Adrenal gland (tissue), 19 donors: ENCODE measurements at places on chromosomes 6 and 20. TPM values are rescaled to one million over a fixed set of nuclear protein-coding genes. Genes with fewer than 3 reads are reported as not detected.

DNA sequence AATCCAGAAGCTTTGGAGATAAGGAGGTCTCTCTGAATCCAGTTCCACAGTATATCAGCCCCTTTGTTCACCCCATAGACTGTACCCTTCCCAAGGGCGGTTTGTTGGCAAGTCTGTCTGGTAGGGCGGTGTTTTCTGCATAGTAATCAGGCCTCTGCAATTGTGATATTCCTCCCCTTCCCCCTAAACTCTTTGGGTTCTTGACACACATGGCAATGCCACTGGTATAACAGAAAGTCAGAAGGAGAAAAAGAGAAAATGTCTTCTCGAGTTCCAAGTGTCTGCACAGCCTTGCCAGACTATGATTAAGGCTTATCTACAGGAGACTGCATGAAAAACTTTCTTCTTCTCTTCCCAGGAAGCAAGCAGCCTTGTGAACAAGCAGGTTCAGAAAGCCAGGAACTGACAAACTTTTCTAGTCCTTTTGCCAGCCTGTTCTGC, 45.6 kb downstream of the FOXO3 start:
- DNase-seq: no peak

FBXO5 gene
- 5.3 TPM for polyA plus RNA-seq

- no peak for DNase-seq
These were observed 121.3 kb downstream of the VEGFA start for GRCh38 chr6:43891072-43891870.

SNRPB gene
- 109 TPM for polyA plus RNA-seq

DNA sequence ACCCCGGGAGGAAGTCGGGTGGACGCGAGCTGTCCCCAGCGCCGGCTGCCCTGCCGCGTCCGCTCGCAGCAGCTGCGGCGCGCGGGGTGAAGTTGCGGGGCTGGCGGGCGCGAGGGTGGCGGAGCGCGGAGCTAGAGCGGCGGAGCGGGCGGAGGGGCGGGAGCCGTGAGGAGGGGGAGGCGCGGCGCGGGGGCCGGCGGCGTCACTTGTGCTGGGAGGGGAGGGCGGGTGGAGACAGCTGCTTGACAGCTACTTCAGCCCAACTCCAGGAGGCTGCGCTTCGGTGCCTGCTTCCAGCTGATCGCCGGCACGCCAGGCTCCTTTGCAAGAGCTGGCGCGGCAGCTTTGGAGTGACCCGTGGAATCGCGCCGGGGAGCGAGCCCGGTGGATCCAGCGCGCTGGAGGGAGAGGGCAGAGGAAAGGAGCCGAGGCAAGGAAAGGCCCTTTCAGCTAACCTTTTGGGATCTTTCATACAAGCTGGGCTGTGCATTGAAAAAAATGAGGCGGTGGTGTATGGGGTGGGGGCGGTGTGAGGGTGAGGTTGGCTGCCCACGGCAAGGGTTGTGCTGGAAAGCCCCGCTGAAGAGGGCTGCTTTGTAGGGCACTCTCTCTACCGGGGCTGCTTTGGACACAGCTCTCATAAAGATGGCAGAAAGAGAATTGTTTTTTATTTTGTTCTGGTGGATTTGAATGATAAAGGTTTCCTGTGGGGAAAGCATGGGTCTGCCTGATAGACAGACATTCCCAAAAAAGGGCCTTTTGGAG, 24.6 kb downstream of the RIPOR2 start:
- peak; percentile 81 for DNase-seq

- peak; percentile 31 for DNase-seq
These were observed 2.6 kb downstream of the UBE2V1 start for GRCh38 chr20:50110141-50111047.

WFDC10B gene
- polyA plus RNA-seq: not detected

- DNase-seq: no peak
These were observed 161.0 kb upstream of the ATXN1 start for GRCh38 chr6:16922282-16922681.

DNA sequence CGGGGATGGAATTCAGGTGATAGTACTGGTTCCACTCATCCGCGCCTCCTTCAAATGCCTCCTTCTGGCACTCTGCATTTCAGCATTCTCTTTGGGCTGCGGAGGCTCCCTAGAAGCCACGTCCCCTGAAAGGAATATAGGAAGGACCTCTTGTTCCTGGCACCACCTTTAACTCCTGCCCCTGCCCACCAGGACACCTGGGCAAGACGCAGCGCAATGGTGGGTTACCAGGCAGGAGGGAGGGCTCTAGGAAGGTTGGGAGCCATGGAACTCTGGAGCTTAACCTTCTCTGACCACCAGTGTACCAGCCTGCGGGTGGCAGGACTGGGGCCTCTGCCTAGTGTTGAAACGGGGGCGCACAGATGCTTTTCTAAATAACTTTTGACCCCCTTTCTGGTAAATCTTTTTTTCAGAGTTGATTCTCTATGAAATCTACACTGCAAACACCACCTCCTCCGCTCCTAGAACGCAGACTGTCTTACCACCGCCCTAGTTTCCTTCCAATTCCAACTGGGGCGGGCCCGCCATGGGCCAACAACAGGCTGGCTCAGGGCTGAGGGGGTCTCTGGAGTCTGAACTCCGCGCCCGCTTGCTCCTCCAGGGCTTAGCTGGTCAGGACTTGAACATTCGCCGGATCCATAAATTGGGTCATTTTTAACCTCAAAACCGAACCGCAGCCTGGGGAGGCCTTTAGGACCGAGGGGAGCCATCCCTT, 871 bp upstream of the SYNDIG1 start:
- DNase-seq: no peak

KCNB1 gene
- 1.3 TPM for polyA plus RNA-seq

- DNase-seq: no peak
These were observed 71.0 kb upstream of the SLC22A16 start for GRCh38 chr6:110547266-110547964.

DNA sequence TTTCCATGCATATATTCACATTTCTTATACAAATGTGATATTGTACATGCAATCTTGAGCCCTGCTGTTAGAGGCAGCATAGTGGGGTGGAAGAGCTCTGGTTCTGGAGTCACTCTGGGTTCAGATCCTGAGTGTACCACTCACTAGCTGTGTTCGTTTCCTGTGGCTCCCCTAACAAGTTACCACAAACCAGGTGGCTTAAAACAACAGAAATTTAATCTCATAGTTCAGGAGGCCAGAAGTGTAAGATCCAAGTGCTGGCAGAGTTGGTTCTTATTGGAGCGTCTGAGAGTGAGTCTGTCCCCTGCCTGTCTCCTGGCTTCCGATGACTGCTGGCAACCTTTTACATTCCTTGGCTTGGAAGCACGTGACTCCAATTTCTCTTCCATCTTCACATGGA, 115.6 kb downstream of the MAP3K7 start:
- no peak for DNase-seq

DNA sequence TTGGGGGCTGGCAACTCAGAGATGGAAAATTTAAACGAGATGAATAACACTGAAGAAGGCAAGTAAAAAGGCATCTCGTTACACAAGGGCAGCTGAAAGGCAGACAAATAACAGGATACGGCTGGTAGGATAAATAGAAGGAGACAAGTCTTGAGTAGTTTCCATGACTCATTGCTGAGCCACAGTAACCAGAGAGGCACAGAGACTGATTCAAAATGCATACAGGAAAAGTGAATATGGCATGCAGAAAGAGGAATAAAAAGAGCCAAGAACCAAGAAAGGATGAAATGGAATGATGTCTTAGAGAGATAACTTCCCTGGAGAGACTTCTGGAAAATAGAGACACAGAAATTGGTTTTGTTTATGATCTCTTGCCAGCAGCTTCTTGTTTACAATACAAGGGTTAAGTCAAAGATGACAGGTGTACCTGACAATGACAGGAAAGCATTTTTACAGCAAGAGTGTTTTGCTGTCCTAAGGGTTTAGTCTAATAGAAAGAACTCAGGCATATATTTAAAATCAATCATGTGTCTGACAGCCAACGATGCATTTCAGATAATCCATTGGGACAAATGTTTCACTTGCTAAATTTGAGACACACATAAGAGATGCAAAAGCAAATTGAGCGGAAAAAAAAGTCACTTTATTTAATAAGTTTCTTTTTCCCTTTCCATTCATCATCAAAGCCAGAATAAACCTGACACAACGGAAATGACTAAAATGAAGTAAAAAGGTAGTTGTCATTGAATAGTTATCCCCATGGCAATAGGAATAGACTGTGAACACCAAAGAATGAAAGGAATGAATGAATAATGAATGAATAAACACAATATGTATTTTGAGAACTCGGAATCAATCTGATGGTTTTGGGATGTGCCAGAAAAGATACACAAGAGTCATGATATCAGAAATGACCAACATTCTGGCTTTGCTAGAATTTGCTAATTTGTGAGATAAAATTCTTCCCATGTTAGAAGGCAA, 68.0 kb upstream of the KCNQ5 start:
- DNase-seq: no peak

GRCh38 chr20:37669062-37669772, 24.6 kb upstream of the CTNNBL1 start:
- DNase-seq: no peak

DNA sequence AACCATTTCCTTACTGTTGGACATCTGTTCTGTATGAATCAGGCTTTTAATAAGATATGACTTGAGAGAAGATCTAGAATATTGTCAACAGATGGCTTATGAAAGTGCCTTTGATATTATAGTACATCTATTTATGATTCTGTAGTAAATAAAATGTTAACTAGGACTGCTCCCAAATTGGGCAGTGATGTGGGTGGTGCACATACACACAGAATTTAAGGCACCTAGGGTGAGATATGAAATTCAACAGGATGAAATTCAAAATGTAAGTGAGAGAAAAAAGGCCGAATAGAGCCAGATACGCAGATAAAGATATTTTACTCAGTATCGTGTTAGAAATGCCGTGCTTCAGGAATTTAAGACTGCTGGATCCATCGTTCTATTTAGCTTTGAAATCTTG, 26.3 kb downstream of the FAM50B start:
- DNase-seq: no peak

DNA sequence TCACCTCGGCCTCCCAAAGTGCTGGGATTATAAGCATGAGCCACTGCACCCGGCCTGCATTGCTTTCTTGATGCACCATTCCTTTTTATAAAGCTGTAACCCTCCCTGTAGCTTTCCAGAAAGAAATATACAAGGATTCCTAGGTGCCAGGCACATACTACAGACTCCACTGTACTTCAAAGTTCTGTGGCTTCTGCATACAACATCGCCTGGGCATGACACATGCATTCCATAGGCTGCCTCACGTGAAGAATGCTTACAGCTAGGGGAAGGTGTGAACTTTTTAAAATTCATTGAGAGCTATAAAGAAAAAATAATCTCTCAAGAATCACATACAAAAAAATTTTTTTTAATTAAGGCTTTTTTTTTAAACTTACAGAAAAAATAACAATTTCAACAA, 50.2 kb downstream of the TRAM2 start:
- no peak for DNase-seq

GRCh38 chr6:109672175-109672574, 18.8 kb downstream of the AK9 start:
- DNase-seq: no peak

MTFR2 gene
- 0.82 TPM for polyA plus RNA-seq

TINAG gene
- not detected for polyA plus RNA-seq

DNA sequence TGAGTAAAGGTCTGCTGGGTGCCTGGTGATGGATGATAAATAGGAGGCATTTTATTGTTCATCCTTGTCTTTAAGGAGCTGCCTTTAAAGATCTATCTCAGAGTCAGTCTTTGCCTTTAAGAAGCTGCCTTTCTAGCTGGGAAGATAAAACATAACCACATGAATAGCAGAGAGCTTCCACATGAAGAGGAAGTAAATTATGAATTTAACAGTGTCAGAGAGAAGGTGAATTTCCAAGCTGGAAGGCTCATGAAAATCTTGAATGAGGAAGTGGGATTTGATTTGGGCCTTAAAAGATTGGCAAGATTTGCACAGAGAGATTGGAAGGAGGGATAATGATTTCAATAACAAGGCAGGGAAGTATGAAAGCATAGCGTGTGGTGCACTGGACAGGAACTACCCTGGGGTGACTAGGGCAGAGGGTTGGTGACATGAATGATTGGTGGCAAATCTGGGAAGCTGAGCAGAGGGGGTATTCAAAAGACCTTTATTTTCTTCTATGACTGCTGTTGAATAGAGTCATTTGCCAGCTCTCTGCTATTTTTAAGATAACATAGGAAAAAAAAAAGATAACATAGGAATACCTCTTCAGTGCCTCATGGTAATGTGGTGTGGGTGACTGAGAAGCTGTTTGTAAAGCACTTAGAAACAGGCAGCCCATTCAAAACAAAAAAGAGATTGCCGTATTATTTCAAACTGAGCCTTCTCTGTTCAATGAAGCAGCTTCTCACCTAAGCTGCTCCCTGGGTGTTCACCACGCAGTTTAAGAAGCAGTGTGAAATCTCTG, 591.6 kb downstream of the PKHD1 start:
- no peak for DNase-seq

DNA sequence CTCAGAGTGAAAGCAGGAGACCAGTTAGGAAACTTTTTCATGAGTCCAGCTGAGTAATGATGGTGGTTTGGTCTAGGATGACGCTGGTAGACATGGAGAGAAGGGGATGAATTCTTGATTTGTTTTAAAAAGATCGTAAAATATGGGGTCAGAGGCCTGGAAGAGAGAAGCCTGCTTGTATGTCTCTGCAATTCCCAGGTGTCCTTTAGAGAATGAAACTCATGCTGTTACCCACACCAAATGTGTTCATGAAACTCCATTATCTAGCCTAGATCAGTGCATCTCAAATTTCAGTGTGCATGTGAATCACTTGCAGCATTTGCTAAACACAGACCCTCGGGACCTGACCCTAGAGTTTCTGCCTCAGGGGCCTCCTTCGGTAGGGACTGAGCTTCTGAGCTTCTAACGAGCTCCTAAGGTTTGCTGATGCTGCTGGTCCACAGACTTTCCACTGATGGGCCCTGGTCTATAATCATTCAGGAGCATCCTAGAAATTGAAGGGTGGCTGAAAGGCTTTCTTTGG, 302.0 kb upstream of the PLCB4 start:
- DNase-seq: no peak

TP53TG5 gene
- not detected for polyA plus RNA-seq

DNA sequence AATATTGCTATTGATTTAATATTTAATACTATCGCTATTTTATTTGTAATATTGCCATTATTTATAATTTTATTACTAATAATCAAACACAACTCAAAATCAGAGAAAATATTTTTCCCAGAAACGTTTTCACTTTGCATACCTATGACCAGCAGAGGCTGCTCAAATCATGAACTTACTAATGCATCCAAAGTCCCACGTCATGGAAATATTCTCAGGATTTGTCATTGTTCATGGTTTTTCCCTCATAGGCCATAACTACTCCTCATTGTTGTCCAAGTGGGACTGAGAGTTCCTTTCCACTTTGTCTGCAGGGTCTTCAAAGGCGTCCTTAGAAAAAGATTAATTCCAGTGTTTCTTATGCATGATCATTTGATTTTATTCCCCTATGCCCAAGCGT, 344.8 kb downstream of the THBS2 start:
- no peak for DNase-seq

DNA sequence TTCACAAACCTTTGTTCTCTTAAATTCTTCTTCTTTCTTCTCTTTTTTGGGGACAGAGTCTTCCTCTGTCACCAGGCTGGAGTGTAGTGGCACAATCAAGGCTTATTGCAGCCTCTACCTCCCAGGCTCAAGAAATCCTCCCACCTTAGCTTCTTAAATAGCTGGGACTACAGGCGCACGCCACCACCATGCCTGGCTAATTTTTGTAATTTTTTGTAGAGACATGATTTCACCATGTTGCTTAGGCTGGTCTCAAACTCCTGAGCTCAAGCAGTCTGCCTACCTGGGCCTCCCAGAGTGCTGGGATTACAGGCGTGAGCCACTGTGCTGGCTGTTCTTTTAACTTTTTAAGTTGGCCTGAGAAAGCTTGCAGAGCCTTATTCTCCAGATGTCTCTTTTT, 48.0 kb downstream of the NCOA3 start:
- no peak for DNase-seq
